Right kidney (tissue), 9 donors: ENCODE measurements at places on chromosomes 3 and 15.

GRCh38 chr3:190995156-190995555 is 132.7 kb upstream of the GMNC start:
- DNase-seq: no peak

GRCh38 chr15:47669221-47669620 is 48.1 kb upstream of the SEMA6D start:
- DNase-seq: no peak

GRCh38 chr3:32066686-32067085 is 39.7 kb upstream of the GPD1L start:
- DNase-seq: no peak

DNA sequence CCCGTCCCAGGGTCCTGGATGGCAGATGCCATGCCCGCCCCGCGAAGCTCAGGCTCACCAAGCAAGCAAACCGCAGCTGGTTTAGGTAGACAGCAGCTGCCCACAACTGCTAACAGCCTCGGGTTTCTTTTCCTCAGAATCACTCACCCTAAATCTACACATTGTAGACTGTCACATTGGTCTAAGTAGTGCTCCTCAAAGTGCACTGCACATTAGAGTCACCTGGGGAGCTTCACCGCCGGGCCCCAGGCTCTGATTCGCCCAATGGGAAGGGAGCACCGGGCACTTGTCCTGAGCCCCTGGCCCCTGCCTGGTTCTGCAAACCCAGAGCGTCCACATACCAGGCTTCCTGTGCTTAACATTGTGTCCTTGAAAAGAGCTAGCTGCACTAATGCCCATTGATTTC is 752 bp downstream of the OCA2 start:
- no peak for DNase-seq

DNA sequence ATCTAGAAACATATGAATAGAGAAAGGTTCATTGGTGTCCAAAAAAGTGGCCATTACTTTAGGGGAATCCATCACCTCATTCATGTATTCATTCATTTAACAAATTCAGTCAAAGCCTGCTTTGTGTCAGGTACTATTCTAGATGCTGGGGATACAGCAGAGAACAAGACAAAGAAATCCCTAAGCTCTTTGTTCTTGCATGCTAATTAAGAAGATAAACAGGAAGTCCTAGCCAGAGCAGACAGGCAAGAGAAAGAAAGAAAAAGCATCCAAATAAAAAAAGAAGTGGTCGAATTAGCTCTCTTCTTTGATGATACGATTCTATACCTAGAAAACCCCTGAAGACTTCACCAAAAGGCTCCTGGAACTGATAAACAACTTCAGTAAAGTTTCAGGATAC is 12.4 kb upstream of the ZMAT3 start:
- no peak for DNase-seq

- no peak for DNase-seq
These were observed 8.9 kb upstream of the CSPG4 start for GRCh38 chr15:75721480-75721922.

DNA sequence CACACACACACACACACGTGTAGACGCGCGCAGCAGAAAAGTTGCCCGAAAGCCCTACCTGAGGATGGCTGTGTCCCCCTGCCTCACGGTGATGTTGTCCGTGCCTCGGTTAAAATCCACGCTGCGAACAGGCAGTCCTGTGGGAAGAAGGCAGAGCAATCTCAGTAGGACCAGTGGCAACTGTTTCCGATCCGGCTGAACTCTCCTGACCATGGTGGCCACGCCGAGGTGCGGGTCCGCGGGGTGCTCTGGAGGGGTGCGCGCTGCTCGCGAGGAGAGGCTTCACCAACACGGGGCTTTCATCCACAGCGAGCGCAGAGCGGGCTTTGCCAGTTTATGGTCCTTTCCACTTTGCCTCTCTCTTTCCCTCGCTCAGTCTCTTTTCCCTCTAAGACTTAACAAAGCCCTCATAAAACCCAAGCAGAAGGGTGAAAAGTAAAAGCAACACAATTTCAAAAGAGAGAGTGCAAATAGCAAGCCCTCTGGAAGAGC is 422 bp downstream of the LSAMP start:
- DNase-seq: peak; percentile 72

DNA sequence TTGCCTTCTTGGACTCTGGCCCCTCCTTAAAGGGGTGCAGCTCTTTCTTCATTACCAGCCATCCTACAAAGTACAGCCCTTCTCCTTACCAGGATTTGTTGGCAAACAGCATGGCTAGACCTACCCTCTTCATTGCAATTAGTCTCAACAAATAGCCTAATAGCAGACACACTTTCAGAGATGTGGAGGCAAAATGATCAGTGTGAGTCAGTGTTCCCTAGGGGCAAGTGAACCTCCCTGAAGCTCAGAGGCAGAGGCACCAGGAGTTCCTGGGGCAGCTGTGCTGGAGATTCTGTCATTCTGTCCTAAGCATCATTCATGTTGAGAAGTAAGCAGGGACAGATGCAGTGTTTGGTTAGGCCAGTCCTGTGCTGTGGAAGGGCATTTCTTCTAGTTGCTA is 14.6 kb upstream of the MECOM start:
- DNase-seq: no peak

- no peak for DNase-seq
These were observed 57.2 kb upstream of the USP3 start for GRCh38 chr15:63447017-63447676.

GRCh38 chr3:136860541-136860940 is 1.5 kb upstream of the NCK1 start:
- DNase-seq: peak; percentile 23

GRCh38 chr3:106025151-106025722 is 156.4 kb upstream of the CBLB start:
- no peak for DNase-seq

GRCh38 chr15:48266024-48266689 is 60.1 kb downstream of the SLC12A1 start:
- DNase-seq: no peak

DNA sequence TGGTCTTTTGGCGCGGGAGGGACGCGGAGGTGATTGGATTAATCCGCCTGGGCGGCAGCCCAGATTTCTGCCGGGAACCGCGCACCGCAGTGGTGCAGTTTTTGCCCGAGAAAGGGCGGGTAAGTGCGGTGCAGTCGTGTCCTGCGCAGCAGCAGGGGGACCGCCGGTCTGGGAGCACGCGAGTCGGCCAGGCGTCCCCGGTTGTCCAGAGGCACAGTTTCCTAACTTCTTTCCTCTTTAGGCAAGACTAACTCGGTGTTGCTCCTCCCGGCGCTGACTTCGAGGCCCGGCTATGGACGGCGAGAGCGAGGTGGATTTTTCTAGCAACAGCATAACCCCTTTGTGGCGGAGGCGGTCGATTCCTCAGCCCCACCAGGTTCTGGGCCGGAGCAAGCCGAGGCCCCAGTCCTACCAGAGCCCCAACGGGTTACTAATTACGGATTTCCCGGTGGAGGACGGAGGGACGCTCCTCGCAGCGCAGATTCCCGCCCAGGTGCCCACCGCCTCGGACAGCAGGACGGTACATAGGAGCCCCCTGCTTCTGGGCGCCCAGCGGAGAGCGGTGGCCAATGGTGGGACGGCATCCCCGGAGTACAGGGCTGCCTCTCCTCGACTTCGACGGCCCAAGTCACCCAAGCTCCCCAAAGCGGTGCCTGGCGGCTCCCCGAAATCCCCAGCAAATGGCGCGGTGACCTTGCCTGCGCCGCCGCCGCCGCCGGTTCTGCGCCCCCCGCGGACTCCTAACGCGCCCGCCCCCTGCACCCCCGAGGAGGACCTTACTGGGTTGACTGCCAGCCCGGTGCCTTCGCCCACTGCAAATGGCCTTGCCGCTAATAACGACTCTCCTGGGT is 736 bp downstream of the ARHGEF26 start:
- no peak for DNase-seq

- no peak for DNase-seq
These were observed 62.7 kb upstream of the TFRC start for GRCh38 chr3:196144383-196145105.

- no peak for DNase-seq
These were observed 472.8 kb upstream of the KCNMB2 start for GRCh38 chr3:178063461-178063860.

DNA sequence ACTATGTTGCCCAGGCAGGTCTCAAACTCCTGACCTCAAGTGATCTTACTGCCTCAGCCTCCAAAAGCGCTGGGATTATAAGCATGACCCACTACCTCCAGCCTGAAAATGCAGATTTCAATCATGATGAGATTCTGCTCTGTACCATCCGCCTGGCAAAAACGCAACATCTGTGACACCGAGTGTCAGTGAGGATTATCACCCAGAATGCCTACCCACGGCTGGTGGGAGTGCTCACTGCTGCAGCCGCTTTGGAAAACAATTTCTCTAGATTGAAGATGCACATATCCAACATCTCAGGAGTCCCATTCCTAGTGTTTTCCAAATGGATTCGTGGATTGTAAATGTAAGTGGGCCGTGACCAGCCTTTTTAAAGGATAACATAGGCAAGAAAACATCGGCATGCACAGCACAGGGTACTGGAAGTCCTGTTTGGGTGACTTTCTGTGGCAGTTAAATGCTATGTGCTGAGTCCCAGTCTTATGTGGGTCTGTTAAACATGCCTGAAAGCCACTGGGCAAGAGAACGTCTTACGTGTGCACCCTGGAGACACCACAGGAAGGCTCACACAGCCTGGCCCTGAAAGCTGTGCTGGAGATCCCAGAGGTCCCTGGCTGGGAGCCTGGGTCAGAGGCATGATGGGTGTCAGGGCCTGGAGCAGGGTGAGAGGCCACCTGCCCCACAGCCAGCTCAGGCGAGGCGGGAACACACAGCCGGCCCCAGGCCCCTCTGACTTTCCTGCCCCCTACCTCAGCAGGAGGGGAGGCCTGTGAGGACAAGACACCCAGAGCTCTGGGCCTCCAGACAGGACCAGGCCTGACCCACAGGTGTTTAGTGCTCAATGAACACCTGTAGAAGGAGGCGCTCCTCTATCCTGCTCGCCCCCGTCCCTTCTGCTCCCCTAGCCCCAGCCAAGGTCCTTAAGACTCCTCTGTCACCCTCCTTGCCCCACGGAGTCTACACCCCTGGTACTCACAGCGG is 918 bp downstream of the PRSS50 start:
- no peak for DNase-seq

- no peak for DNase-seq
These were observed 408.2 kb upstream of the TGFBR2 start for GRCh38 chr3:30198162-30198561.

- DNase-seq: no peak
These were observed 138.8 kb downstream of the SNRPN start for GRCh38 chr15:25093455-25094029.

DNA sequence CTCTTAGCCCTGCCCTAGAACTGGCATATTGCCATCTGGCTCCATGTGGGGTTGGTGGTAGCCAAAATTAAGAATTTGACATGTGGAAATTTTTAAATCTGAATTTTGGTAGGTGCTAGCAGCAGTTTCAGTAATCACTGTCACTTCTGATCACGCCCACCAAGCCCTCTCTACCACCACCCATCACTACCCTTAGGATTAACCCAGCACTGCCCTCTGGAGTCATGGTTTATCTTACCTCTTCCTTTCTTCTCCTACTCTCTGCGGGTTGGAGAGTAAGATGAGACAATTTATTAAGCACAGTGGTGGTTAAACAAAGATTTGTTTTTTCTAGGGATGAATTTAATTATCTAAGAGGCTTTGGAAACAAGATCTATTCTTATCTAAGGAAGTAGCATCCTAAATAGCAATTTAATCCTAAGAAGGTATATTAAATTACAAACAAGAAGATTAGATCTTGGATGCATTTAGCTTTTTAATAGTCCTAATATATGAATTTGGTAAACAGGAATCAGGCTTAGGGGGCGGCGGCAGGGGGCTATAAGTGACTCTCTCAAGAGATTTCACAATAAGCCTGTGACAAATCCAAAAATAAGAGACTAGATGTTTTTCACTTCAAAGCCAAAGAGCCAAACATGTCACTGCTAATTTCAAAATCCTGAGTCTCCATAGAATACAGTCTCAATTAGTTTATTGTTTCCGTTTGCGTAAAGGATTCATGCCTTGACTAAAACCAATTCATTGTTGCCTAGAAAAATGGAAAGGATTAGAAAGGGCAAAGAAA is 498.4 kb upstream of the UBE2E2 start:
- DNase-seq: no peak

DNA sequence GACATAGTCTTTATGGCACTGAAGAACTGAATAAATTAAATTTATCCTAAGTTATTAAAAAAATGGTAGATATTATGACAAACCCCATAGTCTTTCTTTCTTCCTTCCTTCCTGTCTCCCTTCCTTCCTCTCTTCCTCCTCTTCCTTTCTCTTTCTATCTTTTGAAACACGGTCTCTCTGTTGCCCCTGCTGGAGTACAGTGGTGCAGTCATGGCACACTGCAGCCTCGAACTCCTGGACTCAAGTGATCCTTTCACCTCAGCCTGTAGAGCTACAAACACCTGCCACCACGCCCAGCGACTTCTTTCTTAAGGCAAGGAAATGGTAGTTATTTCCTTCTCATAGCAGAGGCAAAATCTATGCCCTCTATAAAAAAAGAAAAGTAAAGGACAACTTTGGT is 354.6 kb downstream of the GAP43 start:
- no peak for DNase-seq

- DNase-seq: no peak
These were observed 143.3 kb upstream of the SLCO3A1 start for GRCh38 chr15:91710080-91710698.

DNA sequence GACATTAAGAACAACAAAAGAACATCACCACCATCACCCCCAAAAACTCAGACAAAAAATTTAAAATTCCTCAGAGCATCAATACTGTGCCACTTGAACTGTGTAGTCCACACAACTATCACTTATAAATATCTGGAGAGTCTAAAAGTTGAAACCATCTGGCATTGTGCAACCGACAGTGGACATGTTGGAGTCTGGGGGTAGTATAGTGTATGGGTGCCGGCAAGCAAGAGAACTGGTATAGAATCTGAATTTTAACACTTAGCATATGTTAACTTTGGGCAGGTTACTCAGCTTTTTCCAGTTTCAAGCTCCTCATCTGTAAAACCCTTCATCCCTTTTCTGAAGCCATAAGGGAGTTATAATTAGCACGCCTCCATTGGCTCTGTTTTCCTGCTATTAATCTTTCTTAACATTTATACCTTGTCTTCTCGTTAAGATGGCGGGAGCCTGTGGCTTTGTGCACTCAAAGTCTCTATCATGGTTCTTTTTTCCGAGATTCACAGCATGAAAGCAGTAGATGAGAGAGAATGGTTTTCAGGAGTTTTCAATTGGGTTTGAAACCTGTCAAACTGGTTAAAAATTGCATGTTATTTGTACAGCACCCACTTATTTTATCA is 255.7 kb upstream of the TBL1XR1 start:
- DNase-seq: no peak

DNA sequence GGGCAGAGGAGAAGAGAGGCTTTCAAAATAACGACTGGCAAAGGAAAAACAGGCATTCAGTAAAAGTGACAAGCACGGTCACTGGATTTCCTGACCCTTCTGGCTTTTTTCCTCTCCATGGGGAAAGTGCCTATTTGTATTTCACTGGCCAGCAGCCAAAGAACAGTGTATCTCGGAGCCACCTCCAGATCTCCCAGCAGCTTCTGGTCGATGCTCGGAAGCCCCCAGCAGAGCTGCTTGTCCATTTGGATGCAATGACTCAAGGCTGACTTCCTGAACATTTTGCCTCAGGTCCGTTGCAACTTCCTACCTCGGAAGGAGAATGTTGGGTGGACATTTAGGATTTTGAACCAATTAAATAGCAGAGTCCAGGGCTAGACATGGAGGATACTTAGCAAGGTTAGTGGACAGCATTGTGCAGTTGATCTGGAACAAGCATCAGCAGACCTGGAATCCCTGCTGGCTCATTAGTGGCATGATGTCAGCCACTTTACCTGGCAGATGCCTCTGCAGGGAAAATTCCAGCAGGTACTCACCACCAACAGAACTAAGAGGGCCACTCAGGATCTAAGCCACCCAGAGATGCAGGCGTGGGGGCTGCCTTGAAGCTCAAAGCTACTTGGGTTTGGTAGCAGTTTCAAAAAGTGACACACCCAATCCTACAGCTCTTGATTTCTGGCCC is 1.1 kb downstream of the FAM107A start:
- no peak for DNase-seq
